ENCODE measurements at places on chromosomes 1 and 21. TPM values are rescaled to one million over a fixed set of nuclear protein-coding genes. Genes with fewer than 3 reads are reported as not detected.

DNA sequence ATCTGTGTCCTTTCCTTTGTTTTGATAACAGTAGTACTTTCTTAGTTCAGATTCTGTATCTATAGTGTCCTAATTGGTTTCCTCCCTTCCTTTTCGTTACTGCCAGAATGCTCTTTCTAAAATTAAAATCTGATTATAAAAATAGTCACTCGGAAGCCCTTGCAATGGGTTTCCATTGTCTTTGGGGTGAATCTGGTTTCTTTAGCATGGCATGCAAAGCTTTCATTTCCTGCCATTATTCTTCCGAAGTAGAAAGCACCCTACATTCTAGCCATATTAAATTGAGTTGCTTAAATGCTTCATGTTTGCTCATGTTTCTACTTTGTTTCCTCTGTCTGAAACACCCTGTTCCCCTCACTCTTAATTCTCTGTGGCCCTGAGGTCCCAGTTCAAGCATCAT is 53.2 kb upstream of the MACF1 start:
- no peak for DNase-seq

Gene OSCP1
- total RNA-seq = 31.9 TPM

DNA sequence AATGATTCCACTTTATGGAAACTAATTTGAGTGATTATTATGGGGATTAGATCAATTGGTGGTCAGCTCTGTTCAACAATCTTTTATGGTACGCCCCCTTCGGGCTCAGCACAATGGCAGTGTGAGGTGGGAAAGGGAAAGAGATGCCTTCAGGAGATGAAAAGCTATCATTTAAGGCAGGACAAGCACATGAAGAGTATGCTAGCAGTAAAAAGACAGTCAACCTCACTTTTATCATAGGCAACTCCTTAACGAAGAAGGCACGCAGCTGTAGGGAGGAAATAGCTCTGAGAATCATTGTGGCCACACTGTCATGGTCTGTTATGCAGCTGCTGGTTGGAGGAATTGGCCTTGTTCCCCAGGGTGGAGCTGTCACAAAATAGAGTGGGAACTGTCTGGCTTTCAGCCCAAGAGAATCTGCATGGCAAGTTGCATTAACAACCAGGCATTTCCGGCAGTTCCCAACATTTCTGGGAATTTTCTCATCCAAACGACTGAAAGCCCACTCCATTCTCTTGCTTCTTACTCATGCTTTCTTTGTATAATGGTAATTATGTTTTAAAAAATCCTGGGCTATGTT is 54.4 kb upstream of the BCL10 start:
- peak; percentile 15 for DNase-seq

Gene B3GALT2
- total RNA-seq = 0.67 TPM

DNA sequence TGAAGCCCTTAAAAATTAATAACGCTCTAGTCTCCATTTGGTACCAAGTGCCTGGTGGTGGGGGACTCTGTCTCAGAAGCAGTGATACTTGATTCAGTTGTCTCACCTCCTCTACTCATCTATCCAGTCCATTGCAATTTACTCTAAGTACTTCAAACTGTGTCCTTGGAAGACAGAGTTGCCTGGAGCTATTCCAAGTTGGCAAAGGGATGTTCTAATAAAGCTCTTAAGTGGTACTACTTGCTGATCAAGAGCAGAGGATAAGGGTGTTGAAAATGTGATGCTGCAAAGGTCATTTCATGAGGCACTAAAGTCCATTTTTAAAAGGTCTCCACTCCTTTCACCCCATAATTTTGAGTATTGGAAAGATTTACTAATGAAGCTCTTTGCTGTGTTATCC is 142.2 kb downstream of the NFIA start:
- peak; percentile 66 for DNase-seq

- DNase-seq = no peak
These were observed 25.3 kb downstream of the YARS1 start for GRCh38 chr1:32791881-32792280.

Gene C2CD4D
- total RNA-seq = not detected

GRCh38 chr1:224565186-224565585 is 50.9 kb upstream of the CNIH3 start:
- no peak for DNase-seq

All from thyroid gland (tissue), 4 donors.